ENCODE measurements at places on chromosomes 1 and 21.

DNA sequence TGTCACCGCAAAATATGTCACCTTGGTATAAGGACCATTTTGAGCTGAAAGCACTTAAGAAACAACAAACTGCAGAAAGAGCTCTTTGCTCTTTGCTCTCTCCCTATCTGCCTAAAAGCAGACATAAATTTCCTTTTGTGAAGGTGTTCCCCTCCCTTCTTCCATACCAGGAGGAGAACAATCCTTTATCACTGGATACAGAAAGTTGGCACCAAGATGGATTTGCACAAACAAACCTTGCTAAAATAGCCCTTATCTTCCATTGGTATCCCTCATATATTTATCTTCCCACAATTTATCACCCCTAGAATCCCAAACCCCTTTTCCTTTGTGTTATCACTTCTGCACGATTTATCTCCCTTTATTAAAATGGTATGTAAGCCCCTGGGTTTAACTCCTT, 51.4 kb downstream of the DPYD start:
- DNase-seq, result no peak

DNA sequence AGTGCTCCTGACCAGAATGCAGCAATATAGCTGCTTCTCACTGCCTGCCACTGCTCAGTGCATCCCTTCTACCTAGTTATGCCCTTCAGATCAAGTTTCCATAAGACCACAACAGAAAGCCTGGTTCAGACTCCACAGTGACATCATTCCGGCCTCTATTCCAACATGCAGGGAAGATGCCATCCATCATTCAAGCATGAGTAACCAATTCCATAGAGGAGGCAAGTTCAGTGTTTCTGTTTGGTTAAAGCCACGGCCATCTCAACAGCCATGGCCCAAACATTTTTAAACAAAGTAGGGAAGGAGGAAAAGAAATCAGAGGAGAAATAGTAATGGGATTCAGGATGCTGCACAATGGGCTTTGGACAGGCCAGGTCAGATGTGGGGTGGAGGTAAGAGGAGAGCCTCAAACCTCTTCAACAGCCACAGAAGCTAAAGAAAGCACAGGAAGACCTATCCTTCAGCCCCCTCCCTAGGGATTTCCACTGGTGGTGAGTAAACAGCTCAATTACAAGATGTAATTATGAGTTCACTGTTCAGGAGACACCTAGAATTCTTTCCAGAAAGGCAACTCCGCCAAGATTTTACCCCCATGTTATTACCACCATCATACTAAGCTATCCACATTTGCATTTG, 484.9 kb downstream of the SETD4 start:
- DNase-seq, result no peak

GRCh38 chr1:111664652-111665051, 45.1 kb downstream of the RAP1A start:
- DNase-seq, result no peak

- peak; percentile 84 for DNase-seq
These were observed at the start of gene DR1 for GRCh38 chr1:93345633-93346420. DR1 (plus strand) TSS chr1:93345907; CDS start chr1:93346646, 739 bp downstream.

GRCh38 chr1:244210884-244211558, 159.9 kb downstream of the ZBTB18 start:
- no peak for DNase-seq

- peak; percentile 85 for DNase-seq
These were observed at the start of gene SIKE1 for GRCh38 chr1:114780344-114781226. SIKE1 (minus strand) TSS chr1:114780685; CDS start chr1:114780607, 78 bp downstream.

GRCh38 chr1:30198451-30198760, 525.0 kb downstream of the MATN1 start:
- DNase-seq, result no peak

- DNase-seq, result no peak
These were observed 16.8 kb upstream of the ETV3 start for GRCh38 chr1:157154940-157155514.

Data from NCI-H1930 (cell line).